Kidney tubule cell (primary cell): ENCODE measurements at places on chromosomes 7 and 10.
A peak's percentile ranks its signal among the peaks of the same experiment; 100 is the strongest.

GRCh38 chr7:145718129-145718528 lies 398.5 kb upstream of the CNTNAP2 start:
- no peak for DNase-seq

DNA sequence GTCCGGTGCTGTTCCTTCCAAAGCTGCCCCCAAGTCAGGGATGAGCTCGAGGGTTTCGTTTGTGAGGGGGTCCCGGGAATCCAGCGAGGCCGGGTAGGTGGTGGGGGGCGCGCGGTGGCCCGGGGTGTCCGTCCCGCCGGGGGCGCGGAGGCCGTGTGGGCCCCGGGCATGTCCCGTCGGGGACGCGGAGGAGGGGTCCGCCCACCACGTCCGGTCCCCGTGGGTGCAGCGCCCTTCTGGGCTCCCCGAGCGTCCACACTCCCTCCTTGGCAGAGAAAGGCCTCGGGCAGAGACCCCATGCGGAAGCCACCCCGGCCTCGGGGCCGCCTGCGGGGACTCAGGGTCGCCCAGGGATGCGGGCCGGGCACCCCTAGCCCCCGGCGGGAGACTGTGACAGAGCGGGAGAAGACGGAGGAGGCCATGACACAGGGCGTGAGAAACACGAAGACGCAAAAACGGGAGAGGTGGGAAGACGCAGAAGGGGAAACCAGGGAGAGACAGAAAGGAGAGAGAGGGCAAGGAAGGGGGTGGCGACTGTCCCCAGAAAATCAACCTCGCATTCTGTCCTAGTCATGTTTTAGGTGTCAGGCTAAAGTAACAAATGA lies 640 bp upstream of the ZNF425 start:
- DNase-seq = peak; percentile 62

GRCh38 chr7:143452495-143452894 lies 9.2 kb downstream of the TAS2R60 start:
- DNase-seq = no peak

DNA sequence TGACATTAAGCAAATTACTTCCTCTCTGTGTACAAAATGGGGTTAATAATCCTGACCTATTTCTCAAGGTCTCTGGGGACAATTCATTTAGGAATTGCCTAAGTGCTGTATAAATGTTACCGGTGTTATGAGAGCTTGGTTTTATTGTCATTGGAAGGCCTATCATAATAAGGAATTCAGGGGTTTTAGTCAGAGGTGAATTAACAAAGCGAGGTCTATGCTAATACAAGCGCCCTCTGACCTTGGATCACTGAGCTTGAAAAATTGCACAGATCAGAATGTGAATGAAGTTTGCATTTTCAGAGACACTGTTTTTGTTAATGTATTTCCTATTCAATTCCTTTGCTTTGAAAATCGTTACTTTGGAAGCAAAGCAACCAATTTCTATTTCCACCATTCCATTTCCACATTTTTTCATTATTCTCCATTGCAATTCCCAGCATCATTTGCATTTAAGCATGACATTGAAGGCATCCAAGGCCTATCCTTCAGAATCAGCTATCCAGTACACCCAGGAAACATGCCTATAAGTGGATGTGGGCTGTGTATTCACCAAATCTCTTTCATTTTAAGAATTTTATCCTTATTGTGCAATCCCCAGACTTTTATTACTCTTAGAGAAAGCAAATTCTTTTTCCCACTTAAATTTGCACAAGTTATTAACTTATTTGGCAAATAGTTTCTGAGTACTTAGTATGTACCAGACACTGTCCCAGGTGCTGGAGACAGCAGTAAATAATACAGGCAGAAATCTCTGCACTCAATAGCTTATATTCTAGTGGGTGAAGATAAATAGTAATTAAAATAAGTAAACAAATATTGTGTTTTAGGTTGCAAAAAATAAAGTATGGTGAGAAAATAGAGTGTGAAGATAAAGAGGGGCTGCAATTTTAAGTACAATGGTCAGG lies 133.1 kb downstream of the NRCAM start:
- no peak for DNase-seq

- no peak for DNase-seq
Observed at GRCh38 chr7:37831244-37831643, 17.2 kb upstream of the NME8 start.

DNA sequence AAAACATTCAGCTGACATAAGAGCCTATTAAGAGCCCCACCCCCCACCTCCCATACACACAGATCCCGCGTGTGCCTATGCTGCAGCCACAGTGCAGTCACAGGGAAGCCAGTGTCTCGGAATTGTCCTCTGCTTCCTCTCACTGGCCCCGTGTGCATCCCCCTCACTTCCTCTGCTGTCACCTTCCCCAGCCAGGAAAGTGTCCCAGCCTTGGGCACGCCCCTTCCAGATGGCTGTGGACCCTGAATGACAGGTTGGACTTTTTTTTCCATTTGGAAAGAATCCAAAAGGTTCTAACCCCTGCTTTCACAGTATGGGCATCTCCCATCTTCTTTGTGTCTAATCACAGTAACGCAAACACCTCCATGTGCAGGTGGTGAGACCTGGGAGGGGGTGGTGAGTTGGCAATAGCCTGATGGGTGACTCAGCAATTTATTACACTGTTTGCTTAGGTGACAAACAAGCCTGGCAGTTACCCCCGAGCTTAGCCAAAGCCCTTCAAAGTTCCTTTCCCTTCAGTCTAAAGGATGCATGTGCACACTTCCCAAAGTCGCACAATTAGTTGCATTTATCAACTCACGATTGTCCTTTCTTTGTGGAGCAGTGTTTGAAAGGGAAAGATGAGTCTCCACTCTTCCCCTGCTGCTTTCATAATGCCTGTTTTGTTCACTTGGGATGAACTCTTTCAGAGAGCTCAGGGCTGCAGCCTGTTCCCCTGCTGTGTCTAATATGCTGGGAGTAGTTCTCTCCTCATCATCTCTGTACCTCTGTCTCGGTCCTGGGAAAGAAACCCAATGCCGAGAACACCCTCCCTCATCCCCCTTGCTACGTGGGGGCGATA lies 67.5 kb upstream of the EFCAB10 start:
- DNase-seq = peak; percentile 75

DNA sequence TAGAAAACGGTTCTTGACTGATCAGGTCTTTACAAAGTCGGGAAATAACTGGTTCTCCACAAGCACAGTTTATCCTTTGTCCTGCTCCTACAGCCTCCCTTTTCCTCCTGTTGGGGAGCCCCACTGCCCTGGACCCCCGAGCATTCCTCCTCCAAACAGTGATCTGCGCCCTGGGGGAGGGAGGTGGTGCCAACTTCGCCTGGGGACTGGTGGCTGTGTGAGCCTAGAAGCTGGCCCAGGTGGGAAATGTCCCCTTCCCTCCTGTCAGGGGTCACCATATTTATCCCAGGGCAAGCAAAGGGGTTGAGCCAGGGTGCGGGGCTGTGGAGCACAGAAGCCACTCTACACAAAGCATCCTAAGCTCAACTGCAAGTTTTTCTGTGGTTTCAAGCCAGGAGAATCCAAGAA lies 5.2 kb downstream of the HMX3 start:
- DNase-seq = no peak

DNA sequence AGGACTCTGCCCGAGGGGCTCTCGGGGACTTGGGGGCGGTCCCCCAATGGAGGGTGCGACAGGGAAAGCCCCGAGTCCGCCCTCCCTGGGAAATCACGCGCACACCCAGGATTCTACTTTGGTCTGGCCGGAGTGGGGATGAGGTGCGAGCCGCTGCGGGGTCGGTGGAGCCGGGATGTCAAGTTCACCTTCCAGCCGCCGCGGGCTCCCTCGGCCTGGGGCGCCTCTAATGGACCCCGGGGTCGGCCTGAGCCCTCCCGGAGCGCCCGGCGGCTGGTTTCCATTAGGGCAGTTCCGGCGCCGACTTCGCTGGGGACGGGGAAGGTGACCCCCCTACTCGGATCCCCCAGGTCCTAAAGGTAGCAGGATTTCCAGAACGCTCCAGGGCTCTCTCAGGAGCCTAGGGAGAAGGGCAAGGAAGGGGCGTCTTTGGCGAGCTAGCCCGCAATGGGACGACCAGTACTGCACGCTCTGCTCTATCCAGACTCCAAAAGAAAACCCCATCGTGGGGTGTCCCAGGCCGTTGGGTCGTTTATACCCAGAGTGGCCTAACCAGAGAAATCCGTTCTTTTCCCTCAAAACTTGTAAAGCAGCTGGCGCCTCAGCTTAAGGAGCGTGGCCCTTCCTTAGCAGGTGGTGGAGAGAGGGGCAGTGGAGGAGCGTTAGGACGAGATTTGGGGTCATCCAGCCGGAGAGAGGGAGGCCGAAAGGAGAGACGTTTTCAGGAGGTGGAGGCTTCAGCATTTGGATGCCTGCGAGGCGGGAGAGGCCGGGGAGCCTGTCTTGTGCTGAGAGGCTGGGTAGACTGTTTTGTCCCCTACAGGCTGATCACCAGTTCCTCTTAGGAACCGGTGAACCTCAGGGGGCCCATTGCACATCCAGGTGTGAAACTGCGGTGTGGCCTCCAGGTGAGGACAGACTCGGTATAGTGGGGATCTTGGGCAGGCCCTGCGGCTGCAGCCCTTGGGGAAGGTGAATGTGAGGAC lies 860 bp upstream of the WDR86 start:
- no peak for DNase-seq

- no peak for DNase-seq
Observed at GRCh38 chr7:63876707-63877322, 121.8 kb upstream of the ZNF722 start.

GRCh38 chr7:22214000-22214399 lies 143.0 kb downstream of the RAPGEF5 start:
- DNase-seq = no peak

DNA sequence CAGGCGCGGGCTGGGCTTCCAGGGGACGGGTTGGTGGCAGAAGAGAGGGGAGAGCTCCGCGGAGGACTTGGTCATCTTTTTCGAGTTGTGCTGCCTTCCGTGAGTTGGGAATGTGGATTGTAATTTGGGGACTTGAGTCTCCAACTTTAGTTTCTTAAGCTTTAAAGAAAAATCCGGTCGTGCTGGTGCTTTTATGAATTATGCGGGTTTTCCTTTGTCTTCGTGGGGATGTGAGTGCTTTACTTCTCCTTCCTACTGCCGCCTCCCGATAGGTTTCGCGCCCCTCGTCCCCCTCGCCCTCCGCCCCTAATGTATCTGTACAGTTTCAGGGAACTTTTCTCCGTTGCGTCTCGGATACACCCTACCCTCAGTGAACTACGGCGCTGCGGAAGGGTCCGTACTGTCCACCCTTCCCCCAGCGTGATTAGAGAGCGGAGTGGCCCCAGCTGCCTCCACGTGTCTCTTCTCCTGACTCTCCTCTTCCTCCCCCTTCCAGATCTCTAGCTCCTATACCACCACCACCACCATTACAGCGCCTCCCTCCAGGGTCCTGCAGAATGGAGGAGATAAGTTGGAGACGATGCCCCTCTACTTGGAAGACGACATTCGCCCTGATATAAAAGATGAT lies 649 bp downstream of the SCD start:
- DNase-seq = no peak

- DNase-seq = no peak
Observed at GRCh38 chr7:36887969-36888368, 163.7 kb upstream of the AOAH start.

GRCh38 chr10:78520737-78521430 lies 487.2 kb downstream of the RPS24 start:
- DNase-seq = peak; percentile 89

DNA sequence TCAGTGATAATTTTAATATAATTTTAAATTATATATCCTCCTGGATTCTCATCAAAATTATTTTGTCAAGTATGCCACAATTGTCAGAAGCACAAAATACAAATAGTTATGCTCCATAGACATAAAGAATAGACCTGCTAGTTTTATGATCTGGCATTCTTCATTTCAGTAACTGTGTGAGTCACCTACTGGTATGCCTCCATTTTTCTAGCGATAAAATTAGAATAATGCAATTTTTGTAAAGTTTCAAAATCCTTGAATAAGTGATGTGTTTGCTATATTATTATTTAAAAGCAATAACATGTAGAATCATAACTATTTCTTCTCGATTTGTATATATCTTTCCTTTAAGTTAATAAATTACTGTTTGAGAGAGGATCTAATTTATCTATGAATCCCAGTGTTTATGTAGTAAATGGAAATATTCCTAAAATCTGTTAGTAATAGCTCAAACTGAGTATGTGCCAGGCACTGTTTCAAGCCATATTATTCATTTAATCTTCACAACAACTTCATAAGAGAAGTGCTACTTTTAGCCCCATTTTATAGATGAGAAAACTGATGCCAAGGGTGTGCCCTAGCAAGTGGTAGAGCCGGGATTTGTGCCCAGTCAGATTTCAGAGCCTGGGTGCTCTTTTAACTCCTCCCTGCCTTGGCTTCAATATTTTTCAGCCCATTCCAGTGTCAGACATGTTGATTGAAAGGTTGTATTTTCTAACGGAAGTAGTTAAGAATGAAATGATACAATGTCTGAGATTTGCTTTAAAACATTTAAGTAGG lies 38.4 kb downstream of the NET1 start:
- no peak for DNase-seq

DNA sequence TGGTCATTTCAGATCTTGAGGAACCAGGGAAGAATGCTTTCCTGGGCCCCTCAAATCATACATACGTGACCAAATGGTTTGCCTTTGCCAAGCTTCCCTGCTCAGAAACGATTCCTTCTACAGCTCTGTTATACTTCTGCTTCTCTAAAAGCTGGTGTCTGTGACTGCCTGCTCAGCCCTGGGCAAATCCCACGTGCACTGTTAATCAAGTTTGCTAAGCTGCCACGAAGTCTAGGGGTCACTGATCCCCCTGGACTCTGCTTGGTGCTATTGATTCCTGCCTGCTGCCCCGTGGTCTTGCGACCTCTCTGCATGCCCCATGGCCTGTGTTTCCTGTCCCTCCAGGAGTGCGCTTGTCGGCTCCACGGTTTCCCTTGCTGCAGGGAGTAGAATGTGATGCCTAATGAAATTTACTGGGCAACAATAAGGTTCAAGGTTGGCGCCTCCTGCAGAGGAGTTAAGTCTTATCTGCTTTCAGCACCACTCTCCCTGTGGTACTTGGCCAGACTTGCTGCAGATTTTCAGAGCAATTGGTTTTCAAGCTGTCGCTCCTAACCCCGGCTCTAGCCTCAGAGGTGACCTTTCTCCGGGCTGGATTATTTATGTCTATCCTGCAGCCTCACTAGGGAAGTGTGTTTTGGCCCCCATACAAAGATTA lies 201.6 kb upstream of the FZD8 start:
- DNase-seq = no peak

DNA sequence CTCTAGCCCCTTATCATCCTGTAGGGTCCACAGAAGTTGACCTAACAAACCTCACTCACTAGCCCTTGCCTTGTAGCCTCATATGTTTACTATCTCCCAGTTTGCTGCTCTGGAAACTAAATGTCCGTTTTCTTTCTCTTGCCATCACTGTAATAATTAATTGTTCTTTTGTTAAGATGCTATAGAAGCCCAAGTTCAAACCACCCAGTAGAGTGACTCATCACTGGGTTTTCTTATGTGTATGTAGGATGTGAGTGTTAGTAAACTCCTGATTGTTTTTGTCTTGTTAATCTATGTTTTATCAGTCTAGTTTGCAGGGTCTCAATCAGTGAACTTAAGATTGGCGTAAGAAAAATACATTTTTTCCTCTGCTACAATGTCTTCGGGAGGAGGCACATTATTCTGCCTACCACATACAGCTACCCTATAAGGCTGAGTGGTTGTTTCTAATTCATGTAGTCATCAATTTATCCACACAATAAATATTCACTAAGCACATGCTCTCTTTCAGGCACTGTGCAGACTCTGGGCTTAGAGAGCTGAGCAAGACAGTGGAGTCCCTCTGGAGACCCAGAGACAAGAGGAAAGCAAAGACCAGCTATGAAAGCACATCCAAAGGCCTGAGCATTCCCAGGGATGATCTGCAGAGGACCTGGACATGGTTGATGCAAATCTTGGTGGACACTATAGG lies 474.1 kb upstream of the AKR1E2 start:
- peak; percentile 51 for DNase-seq

- no peak for DNase-seq
Observed at GRCh38 chr10:130012129-130012528, 48.1 kb upstream of the EBF3 start.
